Mesenchymal stem cell (in vitro differentiated cells and primary cell): ENCODE measurements at places on chromosomes 5 and 9.

DNA sequence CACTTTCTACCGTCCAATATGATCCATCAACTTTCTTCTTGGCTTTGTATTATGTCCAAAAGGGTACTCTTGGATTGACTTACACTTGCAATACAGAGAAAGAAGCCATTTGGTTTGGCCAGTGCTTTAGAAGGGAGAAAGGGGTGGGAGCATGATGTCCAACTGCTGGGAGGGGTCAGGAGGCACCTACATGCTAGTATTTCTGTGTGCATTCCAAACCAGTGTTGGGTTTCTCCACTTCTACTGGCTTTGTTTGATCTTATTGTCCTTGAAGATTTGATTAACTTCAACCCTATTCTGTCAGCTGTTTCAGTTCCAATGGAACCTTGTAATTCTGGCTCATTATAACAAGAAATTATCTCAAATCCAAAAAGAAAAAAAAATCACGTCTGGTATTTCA is 27.6 kb downstream of the CYSTM1 start:
- DNase-seq, result no peak

- DNase-seq, result no peak
Observed at GRCh38 chr9:89532478-89532877, 34.6 kb upstream of the SEMA4D start.

DNA sequence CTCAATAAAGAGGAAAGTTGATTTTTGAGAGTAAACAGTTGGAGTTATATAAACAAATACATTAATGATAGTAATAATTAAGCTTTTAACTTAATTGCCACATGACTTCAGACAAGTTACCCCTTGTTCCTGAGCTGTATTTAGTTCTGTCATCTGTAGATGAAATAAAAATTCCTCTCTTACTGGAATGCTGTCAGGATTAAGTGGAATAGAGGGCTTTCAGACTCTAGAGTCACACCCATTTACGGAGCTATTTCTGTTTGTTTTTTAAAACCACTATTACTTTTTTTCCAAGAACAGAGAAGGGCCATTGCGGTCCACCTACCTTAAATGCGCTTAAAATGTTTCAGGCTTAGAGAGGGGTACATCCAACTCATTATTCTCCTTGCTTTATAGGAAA is 170.6 kb downstream of the CHSY3 start:
- DNase-seq, result no peak

GRCh38 chr5:131150408-131150807 is 14.6 kb downstream of the HINT1 start:
- no peak for DNase-seq

DNA sequence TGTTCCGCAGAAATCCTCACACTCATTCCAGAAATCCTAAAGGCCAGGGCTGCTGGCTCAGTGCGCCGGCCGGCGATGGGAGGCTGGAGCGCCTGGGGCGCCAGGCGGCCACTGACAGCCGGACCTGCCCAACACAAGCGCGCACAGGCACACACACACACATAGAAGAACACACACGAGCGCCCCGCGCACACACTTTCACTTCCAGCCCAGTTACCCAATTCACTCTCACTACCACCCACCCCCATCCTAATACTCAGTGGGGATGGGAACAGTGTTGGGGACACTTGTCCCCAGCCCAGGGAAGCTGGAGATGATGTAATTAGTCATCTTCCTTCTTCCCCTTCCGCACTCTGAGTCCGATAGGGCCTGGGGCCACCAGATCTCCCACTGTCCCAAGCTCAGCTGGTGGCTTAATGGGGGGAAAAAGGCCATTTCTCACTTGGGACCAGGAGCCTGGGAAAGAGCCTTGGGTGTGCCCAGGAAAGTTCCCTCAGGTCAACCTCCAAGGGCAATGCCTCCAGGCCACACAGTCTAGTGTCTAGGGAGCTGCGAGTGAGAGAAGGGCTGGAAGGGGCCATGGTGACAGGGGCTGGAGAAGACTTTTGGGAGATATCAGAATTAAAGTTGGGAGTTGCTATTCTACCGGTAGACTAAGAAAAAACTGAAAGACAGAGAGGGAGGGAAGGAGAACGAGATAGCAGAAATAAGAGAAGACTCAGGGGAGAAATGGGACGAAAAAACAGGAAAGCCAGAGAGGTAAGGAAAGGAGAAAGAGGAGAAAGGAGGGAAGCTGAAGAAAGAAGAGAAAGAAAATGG is 1.7 kb downstream of the EBF1 start:
- peak; percentile 63 for DNase-seq

- no peak for DNase-seq
Observed at GRCh38 chr9:124442826-124443225, 7.4 kb upstream of the ADGRD2 start.

GRCh38 chr5:128156521-128156920 is 73.0 kb downstream of the SLC12A2 start:
- DNase-seq, result no peak

DNA sequence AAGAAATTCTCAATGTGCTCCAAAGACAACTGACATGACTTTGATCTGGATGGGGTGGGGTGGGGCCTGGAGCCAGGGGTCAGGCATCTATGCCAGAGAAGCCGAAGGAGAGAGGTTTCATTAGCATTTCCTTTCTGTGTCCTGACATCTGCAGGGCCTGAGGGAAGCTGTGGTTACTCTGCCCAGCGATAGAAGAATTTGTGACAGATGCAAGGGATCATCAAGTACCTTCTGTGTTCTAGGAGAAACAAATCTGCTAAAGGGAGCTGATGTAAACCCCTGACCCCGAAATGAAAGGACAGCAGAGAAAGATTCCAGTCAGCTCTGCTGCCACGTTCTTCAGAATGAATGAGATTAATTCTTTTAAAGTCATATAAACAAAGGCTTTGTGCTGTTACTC is 335.7 kb downstream of the PRELID2 start:
- DNase-seq, result peak; percentile 57

GRCh38 chr5:92064993-92065392 is 681.9 kb upstream of the ARRDC3 start:
- no peak for DNase-seq

DNA sequence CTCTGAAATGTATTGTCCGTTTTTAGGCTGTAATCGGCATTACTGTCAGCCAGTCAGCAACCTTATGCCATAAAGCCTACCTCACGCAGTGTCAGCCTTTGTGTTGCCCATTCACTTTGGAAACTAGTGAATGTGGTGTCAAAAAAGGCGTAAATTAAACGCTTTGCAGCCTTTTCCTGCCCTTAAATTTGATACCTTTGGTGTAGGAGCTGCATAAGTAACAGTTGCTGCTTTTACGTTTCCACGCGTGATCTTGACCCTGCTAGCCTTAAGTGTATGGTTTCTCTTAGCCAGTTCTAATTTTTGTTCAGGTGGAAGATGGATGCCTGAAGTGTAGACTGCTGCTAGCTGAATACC is 257.7 kb downstream of the EPB41L4A start:
- DNase-seq, result no peak

DNA sequence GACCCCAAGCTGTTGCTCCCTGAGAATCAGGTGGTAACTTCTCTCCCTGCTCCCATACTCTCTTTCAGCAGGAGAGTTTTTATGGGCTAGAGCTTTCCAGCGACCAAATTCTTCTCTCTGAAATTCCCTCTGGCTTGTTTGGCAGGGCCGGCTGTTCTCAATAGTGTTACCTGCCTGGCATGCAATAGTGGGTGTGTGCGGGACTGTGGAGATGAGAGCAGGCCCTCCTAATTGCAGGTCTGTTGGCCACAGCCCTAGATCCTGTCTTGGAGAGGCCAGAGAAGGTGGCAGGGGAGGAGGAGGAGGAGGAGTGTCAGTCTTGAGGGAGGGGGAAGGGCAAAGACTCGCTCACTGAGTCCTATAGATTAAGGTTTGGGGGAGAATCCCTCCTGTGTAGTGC is 29.5 kb downstream of the AQP7 start:
- DNase-seq, result no peak

- DNase-seq, result peak; percentile 71
Observed at GRCh38 chr9:125807079-125807478, 59.9 kb downstream of the PBX3 start.
